CD4-positive, alpha-beta memory T cell (primary cell): ENCODE measurements at places on chromosomes 2 and 18.

DNA sequence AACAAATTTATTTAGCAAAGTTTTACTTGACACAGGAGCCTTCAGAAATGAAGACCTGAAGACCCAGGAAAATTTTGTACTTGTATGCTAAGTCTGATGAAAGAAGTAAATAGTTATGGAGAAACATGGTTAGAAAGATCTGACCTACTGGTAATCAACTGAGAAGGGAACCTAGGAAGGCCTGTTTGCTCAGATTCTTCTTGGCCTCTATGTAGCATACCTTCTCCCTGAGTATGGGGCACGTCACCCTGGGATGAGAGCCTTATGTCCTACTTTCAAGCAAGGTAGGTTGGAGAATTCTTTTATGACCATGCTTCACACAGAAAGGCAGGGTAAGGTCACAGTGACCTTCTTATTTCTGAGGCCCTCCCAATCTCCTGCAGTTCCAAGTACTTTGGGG lies 178.6 kb upstream of the CREB1 start:
- no peak for DNase-seq

DNA sequence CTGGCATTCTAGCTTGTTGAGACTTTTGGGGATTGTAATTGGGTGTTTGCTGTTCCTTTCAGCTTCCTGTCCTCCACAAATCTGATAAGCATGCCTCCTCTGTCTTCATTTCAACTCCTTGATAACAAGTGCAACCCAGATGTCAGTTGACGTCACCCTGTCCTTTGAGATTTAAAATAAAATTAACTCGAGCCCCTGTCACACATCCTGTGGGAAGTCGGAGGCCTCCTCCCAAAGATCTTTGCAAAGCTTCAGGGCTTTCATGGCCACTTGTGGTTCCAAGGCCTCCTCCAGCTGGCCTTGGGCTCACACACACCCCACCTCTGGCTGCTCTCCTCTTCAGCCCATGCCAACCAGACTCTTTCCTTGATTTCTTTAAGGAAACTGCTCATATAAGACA lies 69.9 kb upstream of the ITGA6 start:
- no peak for DNase-seq

- no peak for DNase-seq
Observed at GRCh38 chr2:84815146-84815545, 65.7 kb downstream of the TRABD2A start.

DNA sequence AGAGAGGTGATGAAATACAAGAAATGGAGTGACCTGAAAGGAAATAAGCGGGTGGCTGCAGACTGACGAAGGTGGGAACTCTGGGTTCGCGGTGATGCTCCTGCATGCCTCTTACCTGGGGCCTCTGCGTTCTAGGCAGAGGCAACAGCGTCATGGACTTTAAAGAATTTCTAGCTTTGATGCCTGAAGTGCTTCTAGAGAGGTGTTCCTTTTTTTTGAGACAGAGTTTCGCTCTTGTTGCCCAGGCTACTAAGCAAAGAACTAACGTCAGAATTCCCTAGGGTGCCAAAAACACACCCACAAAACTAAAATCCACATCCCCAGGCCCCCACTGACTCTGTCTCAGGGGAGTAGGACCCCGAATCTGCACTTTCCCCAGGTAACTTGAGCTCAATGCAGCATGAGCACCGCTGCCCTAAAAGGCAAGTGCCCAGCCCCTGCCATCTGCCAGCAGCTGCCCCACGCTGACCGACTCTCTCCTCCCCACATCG lies 110.5 kb upstream of the ID2 start:
- no peak for DNase-seq

DNA sequence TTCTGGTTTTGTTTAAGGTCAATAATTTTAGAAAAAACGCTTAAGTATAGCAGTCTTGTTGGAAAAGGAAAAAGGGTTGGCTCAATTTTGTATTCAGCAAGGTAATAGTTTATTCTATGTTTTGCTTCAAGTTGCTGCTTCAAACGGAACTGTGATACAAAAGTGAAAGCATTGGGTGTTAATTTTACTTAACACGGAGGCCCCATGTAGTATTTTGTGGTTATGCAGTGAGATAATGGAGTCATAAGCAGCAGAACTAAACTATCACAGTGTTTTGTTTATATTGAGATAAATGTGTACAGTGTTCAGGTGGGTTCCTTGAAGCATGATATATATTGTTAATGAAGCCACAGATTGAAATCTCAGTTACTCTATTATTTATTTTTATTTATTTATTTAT lies 67.0 kb upstream of the LYPD6B start:
- no peak for DNase-seq

DNA sequence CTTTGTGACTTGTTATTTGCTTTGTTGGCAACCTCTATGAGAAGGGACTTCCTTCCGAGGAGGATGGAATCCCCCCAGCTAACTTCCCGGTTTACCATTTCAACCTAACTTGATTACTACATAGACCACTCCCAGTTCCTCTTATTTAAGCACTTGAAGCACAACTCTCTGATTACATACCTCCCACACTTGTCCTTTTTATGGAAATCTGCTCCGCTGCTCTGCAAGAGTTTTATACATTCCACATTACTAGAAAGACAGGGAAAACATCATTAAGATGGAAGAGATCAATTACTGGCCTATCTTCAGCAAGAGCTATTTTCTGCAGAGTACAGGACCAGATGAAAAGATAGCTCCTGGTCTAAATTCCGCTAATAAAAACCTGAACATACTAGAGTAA lies 160.0 kb upstream of the PGAP1 start:
- DNase-seq = no peak

- no peak for DNase-seq
Observed at GRCh38 chr2:155815851-155816250, 516.7 kb downstream of the NR4A2 start.

GRCh38 chr18:55781481-55781957 lies 193.5 kb upstream of the TCF4 start:
- no peak for DNase-seq

DNA sequence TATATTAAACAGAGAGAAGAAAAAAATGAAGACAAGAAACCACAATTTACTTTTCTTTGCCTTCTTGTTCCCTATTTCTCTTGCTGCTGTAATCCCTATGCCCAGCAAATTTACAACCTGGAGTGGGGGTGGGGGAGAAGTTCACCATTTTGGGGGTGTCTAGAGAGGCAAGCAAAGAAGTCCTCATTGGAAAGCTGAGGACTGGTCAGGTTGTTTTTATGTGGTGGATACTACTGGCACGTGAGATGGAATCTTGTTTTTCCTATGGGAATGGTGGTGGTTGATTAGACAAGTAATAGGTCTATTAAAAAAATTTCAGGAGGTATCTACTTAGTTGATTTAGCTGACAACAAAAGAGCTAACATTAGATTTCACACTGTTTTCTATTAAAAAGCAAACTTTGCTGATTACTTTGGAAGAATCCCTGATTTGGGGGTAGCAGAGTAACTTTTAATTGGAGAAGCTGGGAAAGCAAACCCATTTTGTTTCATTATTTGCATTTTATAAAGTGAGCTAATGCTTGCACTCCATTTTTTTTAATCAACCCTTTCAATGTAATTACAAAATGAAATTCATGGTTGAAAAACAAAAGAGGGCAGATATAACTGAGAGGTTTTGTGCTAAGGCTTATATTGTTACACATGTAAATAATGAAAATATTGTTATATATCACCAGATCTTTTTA lies 6.0 kb downstream of the POU3F3 start:
- no peak for DNase-seq

- DNase-seq = peak; percentile 33
Observed at GRCh38 chr2:85888020-85888683, 638 bp downstream of the ST3GAL5 start.

- no peak for DNase-seq
Observed at GRCh38 chr2:61647044-61647443, 108.9 kb upstream of the XPO1 start.

- DNase-seq = no peak
Observed at GRCh38 chr18:79944746-79945117, 6.7 kb downstream of the SLC66A2 start.

GRCh38 chr2:74979844-74980243 lies 21.4 kb downstream of the POLE4 start:
- no peak for DNase-seq

- peak; percentile 44 for DNase-seq
Observed at GRCh38 chr18:42053188-42053781, 98.3 kb downstream of the PIK3C3 start.

DNA sequence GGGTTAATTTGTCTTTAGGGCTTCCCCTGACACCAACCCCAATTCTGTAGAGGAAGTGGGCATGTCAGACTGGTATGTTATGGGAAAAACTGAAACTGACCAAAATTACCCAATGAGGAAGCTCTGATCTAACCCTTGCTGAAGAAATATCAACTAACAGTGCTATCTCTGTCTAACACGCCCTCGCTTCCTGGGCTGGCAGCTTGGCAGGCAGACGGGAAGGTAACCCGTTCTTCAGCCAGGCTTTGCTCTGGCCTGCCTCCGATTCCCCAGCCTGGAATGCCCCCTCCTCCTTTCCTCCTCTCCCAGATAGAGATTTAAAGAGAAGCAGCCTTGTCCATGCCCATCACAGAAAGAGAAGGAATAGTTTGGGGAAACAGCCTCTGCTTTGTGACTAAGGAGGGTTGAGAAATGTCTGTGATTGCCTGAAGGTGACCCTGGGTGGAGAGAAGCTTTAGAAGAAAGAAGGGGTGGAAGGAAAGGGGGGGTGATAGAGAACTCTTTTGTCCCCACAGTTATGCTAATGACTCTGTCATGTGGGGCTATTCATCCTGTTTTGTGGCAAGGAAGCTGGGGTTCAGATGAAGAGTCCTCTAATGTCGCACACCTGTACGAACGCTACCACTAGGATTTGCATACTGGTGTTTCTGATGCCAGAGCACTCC lies 15.4 kb downstream of the HK2 start:
- DNase-seq = peak; percentile 73

GRCh38 chr18:74936343-74936742 lies 272.6 kb downstream of the PTGR3 start:
- DNase-seq = no peak

- no peak for DNase-seq
Observed at GRCh38 chr2:136375017-136375901, 257.3 kb upstream of the CXCR4 start.

DNA sequence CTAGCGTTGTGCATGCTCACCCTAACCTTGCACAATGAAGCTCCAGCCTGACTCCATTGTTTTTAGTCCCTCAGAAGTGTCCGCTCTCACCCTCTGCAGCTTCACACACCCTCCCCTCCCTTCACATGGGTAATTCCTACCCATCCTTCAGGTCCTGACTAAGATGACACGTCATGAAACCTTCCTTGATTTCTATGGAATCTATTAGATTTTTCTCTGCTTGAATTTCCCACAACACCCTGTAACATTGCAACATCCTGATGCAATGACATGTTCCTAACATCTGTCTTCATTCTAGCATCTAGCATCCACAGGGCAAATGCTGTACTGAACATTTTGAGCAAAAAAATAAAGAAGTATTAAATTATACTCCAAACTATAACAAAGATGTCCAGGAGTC lies 77.0 kb upstream of the PID1 start:
- no peak for DNase-seq

DNA sequence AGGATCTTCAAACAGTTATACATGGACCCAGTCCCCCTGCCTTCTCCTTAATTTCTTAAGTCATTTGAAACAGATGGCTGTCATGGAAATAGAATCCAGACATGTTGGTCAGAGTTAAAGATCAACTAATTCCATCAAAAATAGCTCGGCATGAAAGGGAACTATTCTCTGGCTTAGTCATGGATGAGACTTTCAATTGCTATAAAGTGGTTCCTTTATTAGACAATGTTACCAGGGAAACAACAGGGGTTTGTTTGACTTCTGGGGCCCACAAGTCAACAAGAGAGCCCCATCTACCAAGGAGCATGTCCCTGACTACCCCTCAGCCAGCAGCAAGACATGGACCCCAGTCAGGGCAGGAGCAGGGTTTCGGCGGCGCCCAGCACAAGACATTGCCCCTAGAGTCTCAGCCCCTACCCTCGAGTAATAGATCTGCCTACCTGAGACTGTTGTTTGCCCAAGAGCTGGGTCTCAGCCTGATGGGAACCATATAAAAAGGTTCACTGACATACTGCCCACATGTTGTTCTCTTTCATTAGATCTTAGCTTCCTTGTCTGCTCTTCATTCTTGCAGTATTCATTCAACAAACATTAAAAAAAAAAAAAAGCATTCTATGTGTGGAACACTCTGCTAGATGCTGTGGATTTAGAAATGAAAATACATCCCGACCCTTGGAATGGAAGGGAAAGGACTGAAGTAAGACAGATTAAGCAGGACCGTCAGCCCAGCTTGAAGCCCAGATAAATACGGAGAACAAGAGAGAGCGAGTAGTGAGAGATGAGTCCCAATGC lies 4.6 kb downstream of the TTR start:
- DNase-seq = no peak

DNA sequence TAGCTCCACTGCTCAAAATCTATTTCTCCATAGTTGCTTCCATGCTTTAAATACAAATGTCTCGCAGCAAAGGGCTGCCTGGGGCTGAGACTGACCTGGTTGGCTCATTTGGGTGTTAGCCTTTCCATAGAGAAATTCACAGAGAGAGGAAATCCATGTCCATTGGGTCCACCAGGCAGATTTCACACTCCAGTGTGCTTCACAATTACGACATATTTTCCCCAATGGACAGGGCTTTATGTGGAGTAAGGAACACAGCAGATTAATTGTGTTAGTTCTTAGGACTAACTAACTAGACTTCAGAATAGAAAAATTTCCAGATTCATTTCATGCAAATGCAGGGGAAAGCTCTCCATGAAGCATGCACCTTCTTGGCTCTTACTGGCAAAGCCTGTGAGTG lies 180.7 kb downstream of the FBXO15 start:
- no peak for DNase-seq

- peak; percentile 54 for DNase-seq
Observed at GRCh38 chr2:102082571-102083392, 59.8 kb upstream of the IL1R1 start.

DNA sequence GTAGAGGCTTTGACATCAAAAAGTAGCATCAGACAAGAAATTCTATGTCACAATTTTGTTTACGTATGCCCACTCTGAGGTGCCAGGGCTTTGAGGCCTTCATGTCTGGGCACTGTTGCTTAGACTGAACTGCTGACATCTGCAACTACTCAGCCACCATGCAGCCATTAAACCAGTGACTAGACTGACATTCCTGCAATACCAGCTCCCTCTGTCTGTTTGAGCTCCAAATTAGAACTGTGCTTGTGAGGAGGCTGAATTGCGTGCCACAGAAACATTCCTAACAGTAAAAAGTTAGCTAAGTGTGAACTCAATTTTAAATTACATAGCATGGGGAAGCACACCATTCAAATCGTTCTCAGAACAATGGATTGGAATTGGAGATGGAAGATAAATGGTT lies 163.2 kb downstream of the INSIG2 start:
- no peak for DNase-seq

DNA sequence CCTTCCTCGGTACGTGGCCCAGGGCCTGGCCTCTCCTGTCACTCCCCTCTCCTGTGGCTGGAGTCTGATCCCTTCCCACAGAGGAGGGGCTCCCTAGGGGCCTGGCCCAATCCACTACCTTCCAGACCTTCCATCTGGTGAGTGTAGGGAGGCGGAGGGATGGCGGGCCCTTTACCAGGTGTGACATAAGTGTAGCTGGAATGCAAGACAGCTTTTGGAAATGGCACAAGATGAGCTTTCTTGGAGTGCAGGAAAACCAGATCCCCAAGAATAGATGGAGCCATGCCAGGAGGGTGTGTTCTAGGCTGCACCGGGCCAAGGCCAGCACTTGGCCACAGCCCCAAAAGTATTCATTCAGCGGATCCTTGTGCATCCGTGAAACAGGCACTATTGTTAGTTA lies 30.1 kb downstream of the IGFBP5 start:
- no peak for DNase-seq

GRCh38 chr18:80009661-80010550 lies 21.5 kb upstream of the TXNL4A start:
- DNase-seq = no peak

GRCh38 chr2:169210917-169211316 lies 141.6 kb downstream of the DHRS9 start:
- DNase-seq = no peak

GRCh38 chr2:3268705-3269029 lies 109.0 kb downstream of the EIPR1 start:
- DNase-seq = no peak
